ENCODE measurements at places on chromosomes 7 and 10. TPM values are rescaled to one million over a fixed set of nuclear protein-coding genes. Genes with fewer than 3 reads are reported as not detected.

NUDT13 gene
- 1.9 TPM for polyA plus RNA-seq

GRCh38 chr7:28005847-28006231 lies 174.8 kb downstream of the JAZF1 start:
- DNase-seq, result no peak

GRCh38 chr10:132544744-132545658 lies 7.4 kb downstream of the INPP5A start:
- no peak for DNase-seq

- no peak for DNase-seq
These were observed 53.6 kb downstream of the DLD start for GRCh38 chr7:107944411-107945169.

ANXA8L1 gene
- polyA plus RNA-seq, result 110 TPM

- DNase-seq, result no peak
These were observed 27.1 kb downstream of the CDHR3 start for GRCh38 chr7:105990141-105990540.

- peak; percentile 34 for DNase-seq
These were observed 161.6 kb downstream of the ITGA8 start for GRCh38 chr10:15558136-15558535.

GRCh38 chr7:143914938-143915652 lies 13.1 kb upstream of the TCAF1 start:
- no peak for DNase-seq

DNA sequence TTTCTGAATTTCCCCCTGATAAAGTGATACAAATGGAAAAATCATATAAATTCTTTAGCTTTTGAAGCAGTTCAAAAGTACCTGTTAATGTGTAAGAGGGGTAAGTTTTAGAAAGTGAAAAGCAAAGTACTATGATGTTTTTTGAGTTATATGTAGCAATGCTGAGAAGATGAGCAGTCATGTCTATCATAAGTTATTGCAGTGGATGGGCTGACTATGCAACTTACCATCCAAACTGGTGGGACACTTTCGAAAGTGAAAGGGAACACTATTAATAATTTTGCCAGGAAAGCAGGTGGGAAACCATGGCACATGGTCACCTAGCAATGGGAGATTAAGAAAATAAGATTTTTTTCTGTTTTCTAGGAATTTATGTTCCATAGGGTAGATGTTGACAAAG lies 4.1 kb downstream of the MINPP1 start:
- no peak for DNase-seq

DNA sequence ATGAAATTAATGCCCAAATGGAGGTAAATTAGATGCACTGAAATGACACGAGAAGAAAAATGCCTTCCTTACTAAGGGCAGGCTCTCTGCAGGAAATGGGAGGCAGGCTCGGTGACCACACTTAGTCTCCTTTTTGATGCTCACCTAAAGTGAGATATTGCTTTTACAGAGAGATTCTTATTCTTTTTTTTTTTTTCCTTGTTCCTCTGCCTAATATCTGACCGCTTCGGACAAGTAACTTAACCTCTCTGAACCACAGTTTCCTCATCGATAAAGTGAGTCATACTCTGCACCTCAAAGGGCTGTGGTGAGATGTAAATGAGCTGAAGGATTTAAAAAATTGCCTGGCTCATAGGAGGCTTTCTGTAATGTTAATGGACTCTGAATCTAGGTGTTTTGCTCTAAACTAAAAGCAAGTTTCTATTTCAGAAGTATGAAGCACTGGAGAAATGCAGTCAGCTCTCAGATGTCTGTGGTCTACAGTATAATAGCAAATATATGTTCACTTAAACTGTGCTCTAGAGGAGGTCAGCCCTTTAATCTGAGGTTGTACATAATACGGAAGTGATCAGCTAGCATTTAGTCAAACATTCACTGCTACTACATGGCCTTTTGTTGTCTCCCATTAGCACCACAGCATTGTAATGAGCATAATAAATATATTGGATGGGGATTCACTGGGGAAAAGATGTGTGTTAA lies 23.2 kb downstream of the NKX2-3 start:
- no peak for DNase-seq

DNA sequence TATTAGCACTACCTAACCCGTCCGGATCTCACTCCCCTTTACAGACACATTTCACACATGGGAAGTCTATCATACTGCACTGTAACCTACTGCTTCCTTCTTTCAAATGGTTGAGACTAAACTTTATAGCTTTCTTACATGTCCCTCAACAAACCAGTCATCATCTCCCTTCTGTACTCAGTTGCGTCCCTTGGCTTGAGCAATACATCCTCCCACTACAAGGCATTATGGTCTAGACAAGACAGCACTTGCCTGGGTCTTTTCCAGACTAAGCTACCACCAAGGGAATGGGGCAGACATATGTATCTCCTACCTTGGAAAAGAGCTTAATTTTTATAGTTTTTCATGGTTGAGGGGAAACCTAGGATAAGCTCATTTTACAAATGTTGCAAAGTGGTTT lies 575.2 kb downstream of the KCNMA1 start:
- DNase-seq, result no peak

DNA sequence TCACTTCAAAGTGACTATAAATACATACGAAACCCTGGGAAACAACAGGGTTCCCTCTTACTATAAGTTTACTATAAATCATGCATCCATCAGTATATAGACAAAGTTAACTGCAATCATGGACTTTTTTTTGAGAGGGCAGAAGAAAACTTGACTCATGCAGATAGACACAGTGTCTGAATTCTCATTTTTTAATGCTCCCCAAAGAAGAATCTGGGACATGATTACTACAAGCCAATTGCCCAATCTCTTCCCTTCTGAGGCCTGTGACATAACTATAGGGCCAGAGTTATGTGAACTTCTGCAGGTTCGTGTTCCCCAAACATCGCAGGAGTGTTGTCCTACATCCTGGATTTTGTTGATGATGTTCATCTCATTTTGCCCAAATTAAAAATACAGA lies 376.5 kb downstream of the KCNMA1 start:
- DNase-seq, result no peak

DNA sequence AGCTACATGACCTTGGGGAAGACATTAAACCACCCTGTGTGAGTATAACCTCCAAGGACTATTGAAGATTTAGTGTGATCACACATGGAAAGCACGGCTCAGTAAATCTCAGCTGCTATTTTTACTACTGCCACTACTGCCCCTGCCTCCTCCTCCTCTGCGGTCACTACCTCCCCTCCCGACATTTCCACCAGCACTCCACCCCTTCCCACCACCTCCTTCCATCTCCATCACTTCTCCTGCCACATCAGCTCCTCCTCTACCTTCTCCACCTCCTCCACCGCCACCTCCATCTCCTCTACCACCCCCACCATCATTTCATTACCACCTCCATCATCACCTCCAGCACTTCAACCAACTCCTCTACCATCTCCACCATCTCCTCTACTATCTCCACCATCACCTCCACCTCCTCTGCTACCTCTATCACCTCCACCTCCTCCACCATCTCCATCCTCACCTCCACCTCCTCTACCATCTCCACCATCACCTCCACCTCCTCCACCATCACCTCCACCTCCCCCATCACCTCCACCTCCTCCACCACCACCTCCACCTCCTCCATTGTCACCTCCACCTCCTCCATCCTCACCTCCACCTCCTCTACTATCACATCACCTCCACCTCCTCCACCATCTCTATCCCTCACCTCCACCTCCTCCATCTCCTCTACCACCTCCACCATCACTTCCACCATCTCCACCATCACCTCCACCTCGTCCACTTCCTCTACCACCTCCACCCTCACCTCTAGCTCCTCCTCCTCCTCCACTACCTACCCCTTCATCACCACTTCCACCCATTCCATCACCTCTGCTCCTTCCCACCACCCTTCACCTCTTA lies 69.4 kb downstream of the GRB10 start:
- no peak for DNase-seq

DNA sequence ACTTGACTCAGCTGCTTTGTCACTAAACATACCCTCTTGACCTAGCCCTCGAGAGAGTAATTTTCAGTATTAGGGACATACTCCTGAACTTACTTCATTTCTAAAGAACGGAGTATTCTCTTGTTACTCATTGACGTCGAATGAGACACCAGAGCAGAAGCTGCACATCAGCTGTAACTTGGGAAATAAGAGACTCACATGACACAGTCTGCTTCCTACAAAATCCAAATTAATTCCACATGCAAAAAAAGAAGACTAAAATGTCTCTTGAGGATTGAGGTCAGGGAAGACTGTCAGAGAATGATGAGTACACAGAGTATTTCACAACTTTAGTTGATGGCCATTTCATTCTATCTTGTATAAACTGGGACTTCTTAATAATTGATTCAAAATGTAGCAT lies 114.7 kb upstream of the EGFR start:
- DNase-seq, result no peak

DNA sequence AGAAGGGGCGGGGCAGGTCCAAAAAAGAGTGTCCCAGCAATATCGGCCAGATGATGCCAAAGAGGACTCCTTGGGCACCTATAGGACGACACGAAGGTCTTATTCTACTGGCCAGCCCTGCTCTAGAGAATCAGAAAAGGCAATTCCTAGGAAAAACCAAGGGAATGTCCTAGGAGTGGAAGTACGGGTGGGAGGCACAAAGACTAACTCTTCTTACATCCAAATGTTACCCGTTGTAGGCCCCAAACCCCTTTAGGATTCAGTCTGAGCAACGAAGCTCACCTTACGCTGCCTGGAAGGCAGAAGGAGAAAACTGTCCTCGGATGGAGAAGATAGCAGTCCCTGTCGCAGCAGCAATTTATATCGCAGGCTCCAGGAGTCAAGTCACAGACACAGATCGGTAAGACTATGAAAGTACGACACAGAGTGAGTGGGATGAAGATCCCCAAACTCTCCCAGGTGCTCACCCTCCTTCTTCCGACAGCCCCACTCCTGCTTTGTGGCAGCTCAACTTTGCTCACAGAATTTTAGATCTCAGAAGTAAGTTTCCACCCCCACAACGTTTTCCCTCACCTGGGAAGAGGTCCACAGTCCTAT lies 558 bp downstream of the TCTN3 start:
- peak; percentile 11 for DNase-seq

MSMB gene
- polyA plus RNA-seq, result 11.0 TPM

NEUROG3 gene
- 0.87 TPM for polyA plus RNA-seq

CPEB3 gene
- 3.8 TPM for polyA plus RNA-seq

- peak; percentile 55 for DNase-seq
These were observed 112.8 kb downstream of the CDK14 start for GRCh38 chr7:90708841-90709317.

GRCh38 chr10:85642421-85643170 lies 724.0 kb downstream of the GRID1 start:
- DNase-seq, result peak; percentile 63

NPY4R2 gene
- not detected for polyA plus RNA-seq

GRCh38 chr7:133735222-133735621 lies 391.9 kb upstream of the LRGUK start:
- no peak for DNase-seq

DNA sequence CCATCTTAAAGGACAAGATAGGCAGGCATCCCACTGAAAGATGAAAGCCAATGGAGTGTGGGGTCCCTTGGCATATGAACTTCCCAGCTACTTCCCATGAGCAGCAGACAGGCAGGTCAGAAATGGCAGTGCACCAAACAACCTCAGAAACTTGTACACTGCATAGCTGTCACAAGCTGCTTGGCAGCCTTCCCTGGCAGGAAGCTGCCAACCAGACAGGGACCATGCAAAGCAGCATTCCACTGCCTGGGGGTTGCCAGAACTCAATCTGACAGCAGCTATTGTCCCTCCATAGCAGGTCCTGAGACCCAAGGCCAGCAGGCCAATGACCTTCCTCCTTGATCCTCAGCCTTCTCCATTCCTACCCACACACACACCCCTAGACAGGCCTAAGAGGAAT lies 139.5 kb downstream of the PLCE1 start:
- DNase-seq, result no peak

- no peak for DNase-seq
These were observed 152.6 kb downstream of the PLXNA4 start for GRCh38 chr7:132423594-132424200.

DNA sequence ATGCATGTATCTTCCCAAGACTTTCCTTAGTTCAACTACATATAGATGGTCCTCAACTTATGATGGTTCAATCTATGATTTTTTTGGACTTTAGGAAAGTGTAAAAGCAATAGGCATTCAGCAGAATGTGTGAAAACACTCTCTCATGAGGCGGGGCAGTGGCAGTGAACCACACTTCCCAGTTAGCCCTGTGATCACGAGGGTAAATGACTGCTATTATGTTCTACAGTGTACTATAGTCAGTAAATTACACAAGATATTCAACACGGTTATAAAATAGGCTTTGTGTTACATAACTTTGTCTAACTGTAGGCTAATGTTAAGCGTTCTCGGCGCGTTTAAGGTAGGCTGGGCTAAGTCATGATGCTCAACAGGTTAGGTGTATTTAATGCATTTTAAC lies 169.3 kb downstream of the AMPH start:
- DNase-seq, result no peak

- no peak for DNase-seq
These were observed 118.0 kb upstream of the PITRM1 start for GRCh38 chr10:3290550-3290949.

LRRC18 gene
- not detected for polyA plus RNA-seq

DNA sequence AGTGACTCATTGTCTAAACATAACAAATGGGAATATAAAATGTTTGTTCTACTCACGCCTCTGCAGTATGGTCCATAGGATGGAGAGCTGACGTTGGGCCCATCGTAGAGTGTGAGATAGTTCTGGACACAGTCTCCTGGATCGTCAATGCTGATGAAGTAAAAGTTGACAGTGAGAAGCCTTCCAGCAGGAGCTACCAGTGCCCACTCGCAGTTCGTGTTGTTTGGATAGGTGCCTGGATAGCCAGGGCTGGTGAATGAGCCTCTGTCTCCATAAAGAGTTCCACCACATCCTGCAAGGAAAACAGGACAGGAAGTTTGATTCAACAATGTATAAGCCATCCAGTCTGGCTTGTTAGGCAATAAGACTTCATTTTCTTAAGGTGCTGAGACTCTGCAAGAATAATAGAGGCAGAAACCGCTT lies 79.6 kb downstream of the OR13A1 start:
- DNase-seq, result no peak

PDZD7 gene
- polyA plus RNA-seq, result 8.4 TPM

DNA sequence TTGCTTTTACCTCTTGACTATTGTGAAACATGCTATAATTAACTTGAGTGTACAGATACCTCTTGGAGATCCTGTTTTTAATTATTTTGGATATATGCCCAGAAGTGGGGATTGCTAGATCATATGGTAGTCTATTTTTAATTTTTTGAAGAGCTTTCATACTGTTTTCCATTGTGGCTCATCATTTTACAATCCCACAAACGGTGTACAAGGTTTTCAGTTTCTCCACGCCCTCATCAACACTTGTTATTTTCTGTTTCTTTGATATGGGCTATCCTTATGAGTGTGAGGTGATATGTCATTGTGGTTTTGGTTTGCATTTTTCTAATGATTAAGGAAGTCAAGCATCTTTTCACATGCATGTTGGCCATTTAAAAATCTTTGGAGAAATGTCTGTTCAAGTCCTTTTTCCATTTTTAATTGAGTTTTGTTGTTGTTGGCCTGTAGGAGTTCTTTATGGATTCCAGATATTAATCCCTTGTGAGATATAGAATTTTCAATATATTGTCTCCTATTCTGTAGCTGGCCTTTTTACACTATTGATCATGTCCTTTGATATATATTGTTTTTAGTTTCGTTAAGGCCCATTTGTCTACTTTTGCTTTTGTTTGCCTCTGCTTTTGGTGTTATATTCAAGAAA lies 7.5 kb downstream of the AGK start:
- no peak for DNase-seq
